Kidney (tissue), 22 donors: ENCODE measurements at places on chromosomes 12 and 14.

DNA sequence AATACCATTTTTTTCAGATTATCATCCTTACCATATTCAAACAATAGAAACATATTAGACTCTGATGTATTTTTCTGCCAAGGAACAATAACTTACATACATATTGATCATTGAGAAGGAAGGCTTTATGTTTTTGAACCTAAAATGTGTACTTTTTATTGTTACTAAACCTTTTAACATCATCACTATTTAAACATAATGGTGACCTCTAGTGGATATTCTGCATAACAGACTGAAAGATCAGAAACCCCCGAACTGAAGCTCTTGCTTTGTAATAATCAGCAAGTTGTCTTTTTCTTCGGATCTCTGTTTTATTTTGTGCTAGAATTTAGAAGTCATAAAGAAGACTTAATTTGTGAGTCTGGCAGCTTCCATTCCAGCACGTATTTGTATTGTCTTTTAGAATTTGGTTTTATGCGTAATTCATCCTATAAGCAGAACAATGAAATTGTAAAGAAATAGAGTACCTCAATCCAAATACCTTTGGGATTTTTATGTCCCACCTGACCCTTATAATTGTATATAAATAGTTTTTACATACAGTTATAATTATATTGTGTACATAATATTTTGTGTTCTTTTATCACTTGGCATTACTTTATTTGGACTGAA, 125.9 kb upstream of the ATF1 start:
- DNase-seq: no peak

- no peak for DNase-seq
These were observed 905.6 kb downstream of the BCL11B start for GRCh38 chr14:98366429-98366828.

GRCh38 chr12:116015525-116015924, 262.0 kb downstream of the MED13L start:
- no peak for DNase-seq

- DNase-seq: no peak
These were observed 5.5 kb downstream of the KRT80 start for GRCh38 chr12:52186118-52186840.

- no peak for DNase-seq
These were observed 61.7 kb upstream of the AMIGO2 start for GRCh38 chr12:47141459-47141858.

GRCh38 chr14:25049568-25050268, at the start of gene STXBP6:
STXBP6 (minus strand) TSS chr14:25050147; CDS start chr14:24974818, 75,329 bp downstream.
- DNase-seq: peak; percentile 86

DNA sequence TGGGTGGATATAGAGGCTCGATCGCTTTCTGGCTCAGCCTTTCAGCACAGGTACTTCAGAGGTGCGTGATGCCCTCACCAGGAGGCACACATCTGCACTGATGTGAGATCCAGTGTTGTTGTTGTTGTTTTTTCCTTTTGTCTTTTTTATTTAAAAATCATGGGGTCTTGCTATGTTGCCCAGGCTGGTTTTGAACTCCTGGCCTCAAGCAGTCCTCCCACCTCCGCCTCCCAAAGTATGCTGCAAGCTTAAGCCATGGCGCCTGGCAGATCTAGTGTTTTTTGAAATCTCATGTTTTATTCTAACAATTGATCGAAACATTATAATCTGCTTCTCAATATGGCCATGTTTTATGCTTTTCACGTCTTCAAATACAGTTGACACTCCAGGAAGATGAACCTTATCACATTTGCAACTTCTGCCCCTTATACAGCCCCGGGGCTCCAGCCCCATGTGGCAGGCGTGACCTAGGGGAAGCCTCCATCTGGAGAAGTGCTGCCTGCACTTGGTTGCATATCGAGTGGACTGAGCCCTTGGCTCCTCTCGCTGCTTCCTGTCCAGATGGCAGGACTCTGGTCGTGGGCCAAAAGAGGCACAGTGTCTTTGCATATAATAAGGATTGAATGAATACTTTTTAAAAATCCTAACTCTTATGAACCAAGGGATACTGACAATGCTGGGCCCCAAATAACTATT, 71.7 kb downstream of the TRAF3 start:
- no peak for DNase-seq

DNA sequence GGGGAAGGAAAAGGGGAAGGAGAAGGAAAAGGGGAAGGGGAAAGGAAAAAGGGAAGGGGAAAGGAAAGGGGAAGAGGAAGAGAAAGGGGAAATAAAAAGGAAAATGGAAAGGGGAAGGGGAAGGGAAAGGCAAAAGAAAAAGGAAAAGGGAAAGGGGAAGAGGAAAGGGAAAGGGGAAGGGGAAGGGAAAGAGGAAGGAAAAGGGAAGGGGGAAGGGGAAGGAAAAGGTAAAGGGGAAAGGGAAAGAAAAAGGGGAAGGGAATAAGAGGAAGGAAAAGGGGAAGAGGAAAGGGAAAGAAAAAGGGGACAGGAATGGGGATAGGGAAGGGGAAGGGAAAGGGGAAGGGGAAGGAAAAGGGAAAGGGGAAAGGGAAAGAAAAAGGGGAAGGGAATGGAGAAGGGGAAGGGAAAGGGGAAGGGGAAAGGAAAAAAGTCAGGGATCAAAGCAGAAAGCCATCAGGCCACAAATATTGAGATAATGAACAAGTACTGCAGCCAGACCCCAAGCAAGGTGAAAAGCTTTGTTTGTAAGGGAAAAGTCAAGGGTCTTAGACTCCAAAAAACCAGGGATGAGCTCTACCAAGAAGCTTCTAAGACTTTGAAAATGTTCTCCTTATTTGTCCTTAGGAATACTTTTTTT, 20.0 kb downstream of the DICER1 start:
- no peak for DNase-seq

DNA sequence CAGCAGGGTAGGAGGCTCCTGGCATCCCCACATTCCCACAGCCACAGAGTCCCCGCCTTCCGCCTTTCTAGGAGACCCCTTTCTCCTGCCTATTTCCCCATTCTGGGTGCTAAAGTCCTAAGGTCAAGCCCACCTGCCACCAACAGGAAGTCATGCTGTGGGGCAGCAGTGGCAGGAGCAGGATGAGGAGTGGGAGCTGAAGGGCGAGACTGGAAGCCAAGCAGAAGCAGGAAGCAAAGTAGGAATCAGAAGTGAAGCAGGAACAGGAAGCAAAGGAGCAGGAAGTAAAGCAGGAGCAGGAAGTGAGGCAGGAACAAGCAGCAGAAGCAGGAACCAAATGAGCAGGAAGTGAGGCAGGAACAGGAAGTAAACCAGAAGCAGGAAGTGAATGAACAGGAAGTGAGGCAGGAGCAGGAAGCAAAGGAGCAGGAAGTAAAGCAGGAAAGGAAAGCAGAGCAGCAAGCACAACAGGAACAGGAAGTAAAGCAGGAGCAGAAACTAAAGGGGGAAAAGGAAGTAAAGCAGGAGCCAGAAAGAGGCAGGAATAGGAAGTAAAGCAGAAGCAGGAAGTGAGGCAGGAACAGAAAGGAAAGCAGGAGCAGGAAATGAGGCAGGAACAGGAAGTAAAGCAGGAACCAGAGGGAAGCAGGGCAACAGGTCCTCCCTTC, 38.3 kb upstream of the RIMBP2 start:
- DNase-seq: no peak

DNA sequence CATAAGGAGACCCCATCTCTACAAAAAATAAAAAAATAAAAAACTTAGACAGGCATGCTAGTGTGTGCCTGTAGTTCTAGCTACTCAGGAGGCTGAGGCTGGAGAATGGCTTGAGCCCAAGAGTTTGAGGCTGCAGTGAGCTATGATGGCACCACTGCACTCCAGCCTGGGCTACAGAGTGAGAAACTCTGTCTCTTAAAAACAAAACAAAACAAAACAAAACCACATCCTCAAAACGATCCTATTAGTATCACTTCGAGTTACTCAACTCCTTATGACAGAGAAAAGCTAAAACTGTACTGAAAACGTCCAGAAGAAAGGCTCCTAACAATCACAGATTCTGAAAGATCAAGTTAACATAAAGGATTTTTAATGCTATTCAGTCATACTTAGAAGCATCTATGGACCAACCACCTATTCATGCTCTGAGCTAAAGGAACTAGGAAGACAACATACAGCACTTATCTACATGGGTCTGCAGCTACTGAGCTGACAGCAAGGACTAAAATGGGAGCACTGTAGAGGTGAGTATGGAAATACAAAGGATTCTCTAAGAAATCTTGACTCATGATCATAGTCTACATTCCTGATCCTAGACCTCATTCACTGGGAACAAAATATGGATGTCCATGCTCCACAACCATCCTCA, 75.3 kb upstream of the DUSP6 start:
- DNase-seq: no peak

DNA sequence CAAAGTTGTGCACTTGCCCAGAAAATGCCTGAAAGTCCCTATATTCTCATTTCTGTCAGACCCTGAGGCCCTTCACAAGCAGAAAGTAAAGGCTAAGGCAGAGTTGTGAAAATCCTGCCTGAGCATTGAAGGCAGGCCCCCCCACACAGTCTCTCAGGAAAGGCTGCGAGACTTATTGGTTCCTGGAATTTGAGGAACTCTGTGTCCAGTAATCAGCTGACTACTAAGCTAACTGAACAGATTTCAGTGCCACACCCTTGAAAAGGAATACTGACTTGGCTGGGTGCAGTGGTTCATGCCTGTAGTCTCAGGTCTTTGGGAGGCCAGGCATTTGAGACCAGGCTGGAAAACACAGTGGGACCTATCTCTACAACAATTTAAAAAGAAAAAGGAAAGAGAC, 21.1 kb upstream of the PPP2R5E start:
- DNase-seq: no peak

DNA sequence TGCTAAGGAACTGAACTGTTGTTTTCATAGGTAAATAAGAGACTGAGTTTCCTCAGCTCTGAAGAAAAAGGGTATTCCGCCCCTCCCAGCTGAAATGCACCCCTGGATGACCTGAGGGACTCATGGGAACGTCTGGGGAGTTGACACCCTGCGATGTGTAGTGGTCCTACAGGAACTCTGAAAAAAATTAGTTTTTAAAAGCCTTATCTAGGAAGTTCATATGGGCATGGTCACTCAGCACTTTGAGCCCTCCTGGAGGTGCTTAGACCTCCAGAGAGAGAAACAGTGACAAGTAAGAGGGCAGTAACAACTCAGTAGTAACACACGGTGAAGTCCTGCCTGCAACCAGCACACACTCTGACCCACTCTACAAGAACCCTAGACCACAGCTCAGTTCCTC, 91.2 kb upstream of the CNOT2 start:
- no peak for DNase-seq
